Central memory CD8-positive, alpha-beta T cell (primary cell): ENCODE measurements at places on chromosomes 1 and 21.

DNA sequence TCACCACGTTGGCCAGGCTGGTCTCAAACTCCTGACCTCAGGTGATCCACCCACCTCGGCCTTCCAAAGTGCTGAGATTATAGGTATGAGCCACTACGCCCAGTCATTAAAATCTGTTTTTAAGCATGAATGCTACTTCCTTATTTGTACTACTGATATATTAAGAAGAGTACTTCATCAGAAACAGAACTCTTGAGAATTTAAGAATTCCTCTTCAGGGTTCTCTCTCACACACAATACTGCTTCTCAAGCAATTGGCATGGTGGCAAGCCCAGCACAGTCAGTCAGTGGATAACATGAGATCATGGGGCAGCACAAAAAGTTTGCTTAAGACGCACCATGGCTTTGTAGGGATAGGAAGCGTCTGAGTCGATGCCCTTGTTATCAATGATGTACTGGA lies 14.1 kb downstream of the CTSS start:
- DNase-seq: no peak
- no peak overlapping the region for H3K27ac ChIP-seq
- H3K36me3 ChIP-seq: peaks cover 53% of the 10 kb centered on the region

DNA sequence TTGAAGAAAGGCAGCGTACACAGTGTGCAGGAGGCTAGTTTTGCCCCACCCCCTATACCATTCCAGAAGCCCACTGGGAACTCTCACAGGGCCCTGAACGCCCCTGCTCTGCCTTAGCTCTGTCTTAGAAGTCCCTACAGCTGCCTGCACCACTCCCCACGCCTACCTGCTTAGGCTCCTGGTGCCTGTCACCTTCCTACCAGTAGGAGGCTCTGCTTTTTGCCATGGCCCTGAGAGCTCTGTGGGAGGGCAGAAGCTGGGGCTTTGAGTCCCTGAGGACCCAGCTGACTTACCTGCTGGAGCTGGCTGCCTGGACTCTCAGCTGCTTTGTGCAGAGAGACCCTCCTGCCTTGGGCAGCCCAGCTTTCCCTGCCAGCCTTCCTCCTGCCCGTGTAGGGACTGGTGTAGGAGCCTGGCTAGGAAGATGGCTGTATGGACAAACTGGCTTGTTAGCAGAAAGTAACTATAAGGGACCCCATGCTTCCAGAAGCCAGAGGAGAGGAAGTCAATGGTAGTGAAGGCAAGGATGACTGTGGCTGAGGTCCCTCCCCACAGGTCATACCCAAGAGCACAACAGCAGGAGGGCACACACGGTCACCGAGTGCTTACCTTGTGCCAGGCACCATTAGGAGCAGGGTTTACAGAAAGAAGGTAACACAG lies 9.8 kb upstream of the CELSR2 start:
- peaks cover 18% of the 10 kb centered on the region for H3K4me1 ChIP-seq
- no peaks in the 10 kb centered on the region for H3K27me3 ChIP-seq
- H3K4me3 ChIP-seq: no peak overlapping the region
- no peak for DNase-seq
- no peak overlapping the region for H3K27ac ChIP-seq

GRCh38 chr1:99814373-99814900 lies 35.7 kb upstream of the AGL start:
- H3K4me3 ChIP-seq: no peak overlapping the region
- DNase-seq: no peak
- no peaks in the 10 kb centered on the region for H3K4me1 ChIP-seq
- no peaks in the 10 kb centered on the region for H3K36me3 ChIP-seq

GRCh38 chr1:206116191-206116872 lies 856 bp downstream of the AVPR1B start:
- no peak for DNase-seq
- peak overlapping the region; percentile 23 for H3K4me3 ChIP-seq
- H3K36me3 ChIP-seq: no peaks in the 10 kb centered on the region
- H3K27me3 ChIP-seq: peaks cover 56% of the 10 kb centered on the region
- peaks cover 12% of the 10 kb centered on the region for H3K4me1 ChIP-seq
- no peak overlapping the region for H3K27ac ChIP-seq

- no peak for DNase-seq
- H3K27me3 ChIP-seq: peaks cover 48% of the 10 kb centered on the region
- H3K4me1 ChIP-seq: peaks cover 9% of the 10 kb centered on the region
- no peak overlapping the region for H3K27ac ChIP-seq
- H3K36me3 ChIP-seq: no peaks in the 10 kb centered on the region
- no peak overlapping the region for H3K4me3 ChIP-seq
Measured at GRCh38 chr1:205470131-205470530, 14.3 kb upstream of the BLACAT1 start.

- H3K27me3 ChIP-seq: peaks cover 85% of the 10 kb centered on the region
- peaks cover 4% of the 10 kb centered on the region for H3K36me3 ChIP-seq
- H3K27ac ChIP-seq: no peak within 1 kb of the TSS
- peaks cover 27% of the 10 kb centered on the region for H3K4me1 ChIP-seq
- H3K4me3 ChIP-seq: peak within 1 kb of the TSS; percentile 28
Measured at GRCh38 chr1:183417772-183418491, at the start of gene NMNAT2. NMNAT2 (minus strand) TSS chr1:183418380; CDS start chr1:183418267, 113 bp downstream.

DNA sequence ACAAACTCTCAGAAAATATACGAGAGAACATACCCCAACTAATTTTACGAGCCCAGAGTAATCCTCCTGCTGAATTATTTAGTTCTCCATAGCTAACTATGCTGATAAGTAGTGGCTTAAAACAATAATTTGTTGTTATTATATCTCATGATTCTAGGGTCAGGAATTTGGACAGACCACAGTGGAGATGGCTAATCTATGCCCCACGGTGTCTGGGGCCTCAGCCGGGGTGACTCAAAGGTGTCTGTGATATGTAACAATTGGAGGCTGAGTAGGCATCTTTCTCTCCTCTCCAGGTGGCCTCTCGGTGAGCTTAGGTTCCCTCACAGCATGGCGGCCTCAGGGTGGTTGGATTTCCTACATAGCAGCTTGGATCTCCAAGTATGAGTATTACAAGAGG lies 35.4 kb upstream of the FOXO6 start:
- no peak for DNase-seq
- no peaks in the 10 kb centered on the region for H3K27me3 ChIP-seq
- H3K36me3 ChIP-seq: no peaks in the 10 kb centered on the region
- no peaks in the 10 kb centered on the region for H3K4me1 ChIP-seq
- H3K4me3 ChIP-seq: no peak overlapping the region

GRCh38 chr1:201999625-202000238 lies 10.7 kb upstream of the ELF3 start:
- H3K4me3 ChIP-seq: no peak overlapping the region
- no peaks in the 10 kb centered on the region for H3K27me3 ChIP-seq
- no peak for DNase-seq

- H3K27me3 ChIP-seq: peaks cover 48% of the 10 kb centered on the region
- H3K27ac ChIP-seq: no peak overlapping the region
- H3K4me3 ChIP-seq: no peak overlapping the region
- peaks cover 1% of the 10 kb centered on the region for H3K36me3 ChIP-seq
- no peaks in the 10 kb centered on the region for H3K4me1 ChIP-seq
Measured at GRCh38 chr1:148160343-148161052, 8.4 kb upstream of the NBPF11 start.

- DNase-seq: peak; percentile 43
- peak within 1 kb of the TSS; percentile 80 for H3K27ac ChIP-seq
- peaks cover 17% of the 10 kb centered on the region for H3K36me3 ChIP-seq
- H3K27me3 ChIP-seq: no peaks in the 10 kb centered on the region
- peak within 1 kb of the TSS; percentile 73 for H3K4me3 ChIP-seq
- H3K4me1 ChIP-seq: peaks cover 65% of the 10 kb centered on the region
Measured at GRCh38 chr1:109910123-109910962, at the start of gene CSF1. CSF1 (plus strand) TSS chr1:109910849; CDS start chr1:109911024, 175 bp downstream.

DNA sequence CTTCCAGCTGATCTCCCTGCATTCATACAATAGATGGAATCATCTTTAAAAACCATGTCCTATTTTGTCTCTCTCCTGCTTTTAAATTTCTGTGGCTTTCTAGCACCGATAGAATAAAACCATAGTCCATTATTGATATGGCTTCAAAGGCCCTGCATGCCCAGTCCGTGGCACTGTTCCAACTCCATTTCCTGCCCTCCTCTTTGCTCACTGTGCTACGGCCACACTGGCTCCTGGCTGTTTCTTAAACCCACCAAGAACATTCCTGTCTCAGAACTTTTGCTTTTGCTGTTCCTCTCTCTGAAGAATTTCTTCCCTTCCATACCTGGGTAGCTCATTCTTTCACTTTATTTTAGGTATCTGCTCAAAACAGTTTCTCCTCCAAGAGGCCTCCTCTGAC lies 7.2 kb downstream of the SLAMF1 start:
- peak overlapping the region; percentile 87 for H3K27ac ChIP-seq
- no peaks in the 10 kb centered on the region for H3K27me3 ChIP-seq
- H3K4me1 ChIP-seq: peaks cover 82% of the 10 kb centered on the region
- H3K4me3 ChIP-seq: peak overlapping the region; percentile 67
- peaks cover 25% of the 10 kb centered on the region for H3K36me3 ChIP-seq
